ENCODE measurements at places on chromosomes 7 and 10.

DNA sequence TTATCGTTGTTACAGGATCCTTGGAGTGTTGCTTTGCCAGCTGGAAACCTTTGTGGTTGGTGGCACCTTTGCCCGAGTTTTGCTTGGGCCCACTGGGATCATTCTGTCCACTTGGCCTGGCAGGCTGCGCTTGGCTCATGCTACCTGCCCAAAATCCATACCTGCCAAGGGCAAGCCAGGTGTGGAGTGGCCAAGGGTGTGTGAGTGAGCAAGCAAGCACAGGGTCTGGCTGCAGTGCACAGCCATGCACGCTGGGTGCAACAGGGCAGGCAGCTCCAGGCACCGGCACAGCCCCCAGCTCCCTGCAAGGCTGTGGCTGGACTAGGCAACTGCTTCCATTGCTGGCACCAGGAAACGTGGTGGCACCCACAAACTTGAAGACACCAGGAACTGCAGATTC is 421.8 kb downstream of the ARL4A start:
- no peaks in the 10 kb centered on the region for H3K36me3 ChIP-seq
- H3K27ac ChIP-seq = no peak overlapping the region
- no peaks in the 10 kb centered on the region for H3K4me1 ChIP-seq
- no peak for DNase-seq

GRCh38 chr10:99685597-99685967 is 26.3 kb downstream of the ENTPD7 start:
- H3K27ac ChIP-seq = no peak overlapping the region
- H3K4me1 ChIP-seq = no peaks in the 10 kb centered on the region
- no peaks in the 10 kb centered on the region for H3K36me3 ChIP-seq
- no peaks in the 10 kb centered on the region for H3K27me3 ChIP-seq

GRCh38 chr10:95606922-95607321 is 45.8 kb upstream of the SORBS1 start:
- H3K4me3 ChIP-seq = no peak overlapping the region
- H3K27ac ChIP-seq = no peak overlapping the region
- no peak for DNase-seq
- H3K36me3 ChIP-seq = peaks cover 5% of the 10 kb centered on the region
- H3K27me3 ChIP-seq = peaks cover 1% of the 10 kb centered on the region

GRCh38 chr10:89553064-89553734 is 17.8 kb upstream of the SLC16A12 start:
- no peak for DNase-seq
- no peaks in the 10 kb centered on the region for H3K4me1 ChIP-seq
- peaks cover 2% of the 10 kb centered on the region for H3K27me3 ChIP-seq
- H3K4me3 ChIP-seq = no peak overlapping the region
- H3K27ac ChIP-seq = no peak overlapping the region
